ENCODE measurements at places on chromosomes 4 and X. TPM values are rescaled to one million over a fixed set of nuclear protein-coding genes. Genes with fewer than 3 reads are reported as not detected.

The FAM53A gene
- 1.1 TPM for total RNA-seq

The KLHL8 gene
- total RNA-seq: 6.2 TPM

The DUX4 gene
- not detected for total RNA-seq

The TFDP3 gene
- not detected for total RNA-seq

The FOXP3 gene
- total RNA-seq: 0.71 TPM

The TMEM156 gene
- 5.2 TPM for total RNA-seq

The CENPVL3 gene
- total RNA-seq: 6.8 TPM

The MAGEB17 gene
- not detected for total RNA-seq

The L1CAM gene
- total RNA-seq: 122 TPM

The SPANXA1 gene
- total RNA-seq: 0.41 TPM

The AADAT gene
- 12.5 TPM for total RNA-seq

The TIGD4 gene
- total RNA-seq: 0.14 TPM

The CTPS2 gene
- total RNA-seq: 21.3 TPM

The ANK2 gene
- 46.0 TPM for total RNA-seq

The DKK2 gene
- total RNA-seq: not detected

The MTM1 gene
- total RNA-seq: 6.6 TPM

The OTC gene
- total RNA-seq: not detected

The IL2 gene
- not detected for total RNA-seq

The KDR gene
- total RNA-seq: 1.3 TPM

The GLRA2 gene
- not detected for total RNA-seq

The SMIM10 gene
- 1.9 TPM for total RNA-seq

The PLAC8 gene
- total RNA-seq: 0.21 TPM

The XAGE2 gene
- total RNA-seq: not detected

The ATP1B4 gene
- total RNA-seq: not detected

The ZNF732 gene
- total RNA-seq: 0.79 TPM

The HTN3 gene
- total RNA-seq: not detected

The GK2 gene
- total RNA-seq: not detected

The PLXNB3 gene
- 9.1 TPM for total RNA-seq

The DCLK2 gene
- 3.4 TPM for total RNA-seq

The PLXNA3 gene
- 34.7 TPM for total RNA-seq

The CPE gene
- 8.9 TPM for total RNA-seq

The COX7B2 gene
- not detected for total RNA-seq

The DCAF4L1 gene
- 0.13 TPM for total RNA-seq

The PASD1 gene
- not detected for total RNA-seq

The TLR2 gene
- 17.9 TPM for total RNA-seq

The PHEX gene
- 0.04 TPM for total RNA-seq

The TSPAN6 gene
- 42.7 TPM for total RNA-seq

The FGA gene
- not detected for total RNA-seq

The CORIN gene
- total RNA-seq: 0.07 TPM

The VCX3A gene
- total RNA-seq: not detected

The ZCCHC12 gene
- total RNA-seq: not detected

The DMRTC1 gene
- total RNA-seq: not detected

The PDZD4 gene
- total RNA-seq: 0.68 TPM

The TRIM75 gene
- total RNA-seq: not detected

The PRR27 gene
- total RNA-seq: not detected

The EFHC2 gene
- not detected for total RNA-seq

The GEMIN8 gene
- 14.4 TPM for total RNA-seq

The PDCL2 gene
- total RNA-seq: not detected

The UCHL1 gene
- 1,761 TPM for total RNA-seq

The ALPK1 gene
- total RNA-seq: 12.5 TPM

The BEND2 gene
- not detected for total RNA-seq

The HAND2 gene
- not detected for total RNA-seq

The SLC34A2 gene
- total RNA-seq: 3.3 TPM

The PNPLA4 gene
- 19.0 TPM for total RNA-seq

The CXCL9 gene
- total RNA-seq: not detected

All from kidney epithelial cell (primary cell).